ENCODE measurements at places on chromosomes 7 and 10.
A peak's percentile ranks its signal among the peaks of the same experiment; 100 is the strongest.

DNA sequence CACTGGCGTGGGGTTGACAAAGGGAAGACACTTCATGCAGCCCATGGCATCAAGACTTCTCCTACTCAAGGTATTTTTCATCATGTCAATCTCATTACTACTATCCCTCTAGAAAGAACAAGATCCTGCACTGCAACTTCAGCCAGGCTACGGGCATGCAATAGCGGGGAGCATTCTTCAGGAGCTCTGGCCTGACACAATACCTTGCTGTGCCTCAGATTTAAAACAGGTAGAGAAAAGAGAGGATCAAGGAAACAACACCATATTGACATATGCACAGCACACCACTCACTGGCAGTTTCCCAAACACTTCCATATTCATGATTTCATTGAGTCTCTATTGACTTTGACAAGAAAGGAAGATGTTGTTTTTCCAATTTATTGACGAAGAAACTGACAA, 51.5 kb downstream of the DOCK4 start:
- no peak for DNase-seq

GRCh38 chr10:129621693-129622092, 154.7 kb downstream of the MGMT start:
- DNase-seq: no peak

- peak; percentile 12 for DNase-seq
These were observed 189.2 kb upstream of the PODXL start for GRCh38 chr7:131745390-131746248.

DNA sequence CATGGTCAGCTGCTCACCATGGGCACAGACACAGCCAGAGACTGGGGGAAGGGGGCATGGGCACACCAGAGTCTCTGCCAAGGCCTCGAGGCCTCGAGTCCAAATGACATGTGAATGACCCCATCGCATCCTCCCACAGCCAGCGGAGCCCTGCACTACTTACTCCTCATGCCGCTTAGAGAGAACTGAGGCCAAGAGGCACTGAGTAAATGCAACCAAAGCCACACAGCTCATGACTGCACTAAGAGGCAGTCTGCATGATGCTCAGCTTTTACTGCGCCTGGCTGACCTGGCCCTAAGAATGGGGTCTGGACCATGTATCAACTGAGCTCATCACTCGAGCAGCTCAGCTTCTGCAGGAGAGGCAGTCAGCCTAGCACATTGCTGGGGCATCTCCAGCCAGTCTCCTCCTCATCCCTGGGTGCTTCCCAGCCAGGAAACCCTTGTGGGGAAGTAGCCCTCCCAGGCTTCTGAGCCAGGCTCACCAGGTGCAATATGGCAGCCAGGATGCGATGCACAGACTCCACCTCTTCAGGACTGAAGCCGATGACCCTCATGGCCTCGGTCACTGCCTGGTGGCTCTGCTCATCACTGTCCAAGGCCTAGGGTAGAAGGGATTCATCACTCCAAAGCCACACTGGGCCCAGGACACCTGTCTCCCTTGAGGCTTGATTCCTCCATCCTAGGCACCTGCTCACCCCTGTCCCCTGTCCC, 7.5 kb downstream of the MYO1G start:
- DNase-seq: no peak

- DNase-seq: no peak
These were observed 64.1 kb upstream of the LRRN3 start for GRCh38 chr7:111026806-111027205.

- no peak for DNase-seq
These were observed 527 bp upstream of the BCAP29 start for GRCh38 chr7:107579554-107579884.

GRCh38 chr10:70662362-70663220, 9.7 kb upstream of the ADAMTS14 start:
- no peak for DNase-seq

- DNase-seq: no peak
These were observed 5.6 kb downstream of the MGAM start for GRCh38 chr7:142001163-142001874.

- DNase-seq: no peak
These were observed 90.8 kb downstream of the SFMBT2 start for GRCh38 chr10:7320072-7320471.

DNA sequence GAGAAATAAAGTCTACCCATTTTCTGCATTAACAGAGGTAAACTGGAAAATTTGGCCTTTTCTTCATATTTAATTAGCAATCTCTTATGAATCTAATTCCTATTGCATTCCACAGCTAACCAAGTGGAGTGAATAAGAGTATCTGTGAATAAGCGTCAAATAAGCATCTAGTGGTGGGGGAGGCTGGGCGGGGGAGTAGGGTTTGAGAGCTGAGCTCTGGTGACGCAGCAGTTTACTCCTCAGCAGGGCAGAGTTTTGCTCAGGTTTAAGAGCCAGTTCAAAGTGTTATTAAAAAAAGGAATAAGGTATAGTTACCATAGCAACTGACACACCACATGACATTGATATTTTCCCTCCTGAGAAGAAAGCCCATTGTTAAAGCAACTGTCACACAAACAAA, 1346.8 kb upstream of the CELF2 start:
- no peak for DNase-seq

- DNase-seq: peak; percentile 94
These were observed at the start of gene TRIP6 for GRCh38 chr7:100867040-100867775. TRIP6 (plus strand) TSS chr7:100867387; CDS start chr7:100867498, 111 bp downstream.

GRCh38 chr10:28922127-28922526, 244.8 kb downstream of the BAMBI start:
- DNase-seq: no peak

DNA sequence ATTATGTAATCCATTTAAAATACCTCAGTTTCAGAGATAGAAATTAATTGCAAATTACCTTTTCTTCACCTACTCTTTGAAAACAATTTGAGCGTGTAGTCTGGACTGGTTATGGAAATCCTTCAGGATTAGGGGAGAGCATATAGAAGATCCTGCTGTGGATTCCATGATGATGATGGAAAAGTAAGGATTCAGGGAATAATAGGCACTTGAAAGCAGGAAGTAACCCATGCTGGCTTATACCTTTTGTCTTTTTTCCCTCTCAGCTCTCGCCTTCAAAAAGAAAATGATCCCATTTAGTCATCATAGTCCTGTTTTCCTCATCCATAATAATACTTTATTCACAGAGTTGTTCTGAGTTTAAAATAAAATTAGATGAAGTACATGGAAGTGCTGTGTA, 4.4 kb downstream of the HBP1 start:
- no peak for DNase-seq
